Esophagus squamous epithelium (tissue), 5 donors: ENCODE measurements at places on chromosomes 6 and 20.

DNA sequence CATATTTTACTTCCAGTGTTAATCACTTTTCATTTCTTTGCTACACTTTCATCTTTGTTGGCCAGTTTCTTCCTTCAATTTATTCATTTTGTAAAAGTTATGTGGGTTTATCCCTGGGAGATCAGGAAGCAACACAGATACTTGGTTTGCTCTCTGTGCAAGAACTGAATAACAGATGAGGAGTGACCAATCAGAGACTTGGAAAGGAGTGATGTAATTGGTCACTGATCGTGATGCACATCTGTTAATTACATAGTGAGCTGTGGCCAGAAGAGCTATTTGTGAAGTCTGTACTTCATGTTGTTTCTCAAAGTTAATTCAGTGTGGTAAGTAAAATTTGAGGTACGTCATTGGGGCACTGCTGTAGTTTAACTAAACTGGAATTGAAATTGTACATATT lies 21.3 kb downstream of the ANKRD6 start:
- no peak for DNase-seq

- DNase-seq, result no peak
These were observed 6.4 kb upstream of the SLC12A5 start for GRCh38 chr20:46022411-46023147.

DNA sequence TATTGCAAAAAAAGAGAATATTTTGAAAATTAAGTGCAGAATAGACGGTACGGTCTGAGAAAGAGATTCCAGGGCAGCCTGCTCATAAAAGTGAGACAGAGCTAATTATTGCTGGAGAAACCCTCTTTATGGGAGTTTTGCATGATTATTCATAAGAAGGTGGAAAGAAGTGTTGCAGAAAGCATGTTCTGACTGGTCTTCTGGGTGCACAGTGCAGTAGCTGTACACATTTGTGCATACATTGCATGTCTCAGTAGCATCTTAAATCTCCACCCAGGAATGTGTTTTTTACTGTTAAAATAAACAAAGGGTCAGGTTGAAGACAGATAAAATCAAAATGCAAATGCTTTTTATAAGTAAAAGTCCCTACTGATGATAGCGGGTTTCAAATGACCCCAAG lies 1813.6 kb upstream of the DEFB115 start:
- no peak for DNase-seq

DNA sequence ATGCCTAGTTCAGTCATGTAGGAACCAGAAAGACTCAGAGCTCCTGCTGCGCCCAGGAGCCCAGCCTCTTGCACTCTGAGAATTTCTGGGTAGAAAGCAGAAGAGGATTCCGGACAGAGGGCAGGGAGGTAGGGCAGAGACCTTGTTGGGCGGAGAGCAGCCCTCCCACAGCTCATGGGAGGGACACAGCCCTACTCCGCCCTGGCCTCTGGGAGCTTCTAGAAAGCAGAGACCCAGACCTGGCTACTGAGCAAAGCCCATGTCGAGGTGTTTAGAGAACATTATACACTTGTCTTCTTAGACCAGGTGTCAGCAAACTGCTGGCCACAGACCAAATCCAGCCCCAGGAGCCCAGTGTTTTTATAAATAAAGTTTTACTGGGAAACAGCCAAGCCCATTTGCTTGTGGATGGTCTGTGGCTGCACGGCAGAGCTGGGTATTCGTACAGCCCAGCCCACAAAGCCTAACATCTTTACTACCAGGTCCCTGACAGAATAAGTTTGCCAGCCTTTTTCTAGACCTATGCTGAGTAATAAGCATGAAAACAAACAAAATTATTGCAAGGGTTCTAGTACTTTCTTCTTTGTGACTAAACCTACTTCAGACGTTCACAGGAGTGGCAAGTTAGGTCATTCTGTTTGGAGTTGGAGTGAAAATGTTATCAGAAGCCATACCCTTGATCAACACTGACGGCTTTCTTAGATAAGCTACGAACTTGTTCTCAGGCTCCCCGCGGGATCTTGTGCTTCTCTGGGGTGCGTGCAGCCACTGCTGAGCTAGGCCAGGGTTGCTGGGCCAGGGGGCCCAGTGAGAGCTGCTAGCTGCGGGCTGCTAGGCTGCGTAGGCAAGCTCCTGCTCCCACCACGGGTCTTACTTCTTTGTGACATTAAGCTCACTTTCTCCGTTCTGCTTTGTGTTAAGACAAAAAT lies 235.1 kb upstream of the FOXQ1 start:
- DNase-seq, result no peak

GRCh38 chr6:143700684-143701348 lies 23.1 kb downstream of the PHACTR2 start:
- DNase-seq, result no peak
